ENCODE measurements at places on chromosomes 7 and 10. TPM values are rescaled to one million over a fixed set of nuclear protein-coding genes. Genes with fewer than 3 reads are reported as not detected.

DNA sequence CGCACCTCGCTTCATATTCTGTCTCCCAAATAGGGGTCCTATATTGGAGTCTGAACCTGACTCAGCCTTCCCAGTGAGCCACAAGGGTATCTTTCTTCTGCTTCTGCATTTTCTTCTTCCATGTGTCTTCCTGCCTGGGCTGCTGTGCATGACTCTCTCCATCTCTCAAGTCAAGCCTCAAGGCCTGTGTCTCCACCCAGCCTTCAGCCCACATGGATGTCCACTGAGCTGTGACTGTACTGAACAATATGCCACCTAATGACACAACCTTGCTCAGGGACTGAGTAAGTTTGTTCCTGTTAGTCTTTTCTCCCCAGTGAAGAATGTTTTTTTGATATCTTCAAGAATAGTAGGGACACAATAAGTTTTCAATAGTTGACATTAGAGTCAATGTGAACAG is 162.7 kb upstream of the TBX20 start:
- H3K27ac ChIP-seq = no peak overlapping the region
- H3K4me3 ChIP-seq = no peak overlapping the region
- DNase-seq = no peak
- H3K36me3 ChIP-seq = no peaks in the 10 kb centered on the region

- no peak overlapping the region for H3K4me3 ChIP-seq
- H3K36me3 ChIP-seq = no peaks in the 10 kb centered on the region
- H3K27ac ChIP-seq = no peak overlapping the region
- H3K4me1 ChIP-seq = no peaks in the 10 kb centered on the region
Measured at GRCh38 chr7:117269886-117270285, 53.0 kb downstream of the WNT2 start.

DNA sequence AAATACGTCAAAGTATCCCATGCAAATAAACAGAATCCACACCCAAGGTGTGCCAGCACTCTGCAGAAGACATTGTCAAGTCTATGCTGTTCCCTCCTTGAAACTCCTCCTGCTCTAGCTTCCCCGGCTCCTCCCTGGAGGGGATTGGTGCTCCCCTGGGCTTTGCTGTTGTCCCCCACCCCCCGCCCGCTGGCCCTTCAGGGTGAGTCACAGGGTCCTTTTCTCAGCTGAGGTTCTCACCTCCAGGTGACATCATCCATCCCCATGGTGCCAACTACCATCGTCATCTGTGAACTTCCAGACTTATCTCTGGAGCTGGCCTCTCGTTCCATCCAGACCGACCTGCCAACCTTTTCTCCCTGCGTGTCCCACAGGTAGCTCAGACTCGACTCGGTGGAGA is 77.0 kb downstream of the ITIH5 start:
- no peak for DNase-seq
- H3K36me3 ChIP-seq = no peaks in the 10 kb centered on the region
- no peaks in the 10 kb centered on the region for H3K27me3 ChIP-seq
- H3K27ac ChIP-seq = no peak overlapping the region
- no peak overlapping the region for H3K4me3 ChIP-seq

DNA sequence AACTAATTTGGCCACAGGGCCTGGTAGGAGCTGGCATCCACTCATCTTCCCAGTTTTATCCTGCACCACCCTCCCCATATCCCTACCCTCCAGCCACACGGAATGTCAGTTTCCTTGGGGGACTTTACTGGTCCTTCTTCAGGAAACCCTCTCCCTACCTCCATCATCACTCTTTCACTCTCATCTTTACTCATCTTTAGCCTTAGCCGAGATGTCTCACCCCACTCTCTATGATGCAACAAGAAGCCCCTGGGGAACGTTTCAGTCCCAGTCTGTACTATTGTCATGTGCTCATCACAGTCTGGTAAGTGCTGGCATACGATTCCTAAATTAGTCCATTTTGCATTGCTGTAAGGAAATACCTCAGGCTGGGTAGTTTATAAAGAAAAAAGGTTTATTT is 34.9 kb upstream of the TMEM248 start:
- H3K36me3 ChIP-seq = no peaks in the 10 kb centered on the region
- no peaks in the 10 kb centered on the region for H3K4me1 ChIP-seq
- no peaks in the 10 kb centered on the region for H3K27me3 ChIP-seq
- no peak overlapping the region for H3K4me3 ChIP-seq

The DNAJC12 gene
- 1.6 TPM for total RNA-seq

- peaks cover 8% of the 10 kb centered on the region for H3K4me1 ChIP-seq
- no peak overlapping the region for H3K4me3 ChIP-seq
- H3K27me3 ChIP-seq = peaks cover 14% of the 10 kb centered on the region
- no peaks in the 10 kb centered on the region for H3K36me3 ChIP-seq
- no peak overlapping the region for H3K27ac ChIP-seq
Measured at GRCh38 chr10:23081891-23082290, 13.5 kb upstream of the MSRB2 start.

DNA sequence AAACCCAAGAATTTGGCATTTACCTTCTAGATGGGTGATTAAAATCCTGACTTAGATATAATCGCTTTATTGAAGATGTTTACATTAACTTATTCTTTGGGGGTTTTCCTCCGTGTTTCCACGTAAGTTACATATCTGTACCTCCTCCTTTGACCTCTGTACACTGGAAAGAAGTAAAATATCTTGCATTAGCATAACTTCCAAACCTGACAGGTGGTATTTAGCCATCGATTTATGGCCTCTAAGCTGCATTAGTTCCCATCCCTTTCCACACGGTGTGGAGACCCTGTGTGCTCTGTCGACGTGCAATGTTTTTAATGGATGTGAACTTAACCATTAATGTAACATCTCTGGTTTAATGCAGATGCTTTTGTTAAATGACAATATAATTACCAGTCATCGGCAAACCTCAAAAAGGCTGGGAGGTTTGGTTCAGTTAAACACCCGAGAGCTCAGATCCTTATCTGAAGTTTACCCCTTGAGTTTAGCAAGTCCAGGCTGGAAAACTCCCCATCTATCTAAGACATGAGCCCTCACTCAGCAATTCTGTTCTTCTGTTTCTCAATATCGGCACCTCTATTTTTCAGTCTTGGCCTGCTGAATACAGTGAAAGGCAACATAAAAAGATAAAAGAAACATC is 295.2 kb downstream of the GATA3 start:
- no peak overlapping the region for H3K27ac ChIP-seq
- H3K4me3 ChIP-seq = no peak overlapping the region
- no peaks in the 10 kb centered on the region for H3K36me3 ChIP-seq
- H3K27me3 ChIP-seq = peaks cover 4% of the 10 kb centered on the region
- no peaks in the 10 kb centered on the region for H3K4me1 ChIP-seq
- no peak for DNase-seq

DNA sequence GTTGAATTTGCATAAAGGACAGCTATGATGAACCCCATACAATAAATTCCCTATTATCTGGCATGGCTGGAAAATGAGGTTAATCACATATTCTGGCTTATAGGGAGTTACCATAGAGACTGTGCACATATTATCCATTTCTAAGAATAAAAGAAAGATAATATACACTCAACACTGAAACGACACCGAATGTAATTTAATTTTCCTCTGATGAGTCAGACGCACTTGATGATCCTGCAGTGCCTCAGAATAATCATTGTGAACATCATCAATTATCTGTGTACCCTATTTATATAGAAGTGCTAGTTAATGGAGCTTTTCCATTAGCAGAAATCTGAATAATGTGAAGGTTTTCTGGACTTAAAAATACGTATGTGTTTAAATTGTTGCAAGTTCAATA is 60.2 kb downstream of the SGCE start:
- no peaks in the 10 kb centered on the region for H3K36me3 ChIP-seq
- H3K4me3 ChIP-seq = no peak overlapping the region

GRCh38 chr7:140402178-140402835 is 1.6 kb upstream of the RAB19 start:
- no peak for DNase-seq
- no peaks in the 10 kb centered on the region for H3K36me3 ChIP-seq
- no peak overlapping the region for H3K27ac ChIP-seq
- H3K27me3 ChIP-seq = no peaks in the 10 kb centered on the region

DNA sequence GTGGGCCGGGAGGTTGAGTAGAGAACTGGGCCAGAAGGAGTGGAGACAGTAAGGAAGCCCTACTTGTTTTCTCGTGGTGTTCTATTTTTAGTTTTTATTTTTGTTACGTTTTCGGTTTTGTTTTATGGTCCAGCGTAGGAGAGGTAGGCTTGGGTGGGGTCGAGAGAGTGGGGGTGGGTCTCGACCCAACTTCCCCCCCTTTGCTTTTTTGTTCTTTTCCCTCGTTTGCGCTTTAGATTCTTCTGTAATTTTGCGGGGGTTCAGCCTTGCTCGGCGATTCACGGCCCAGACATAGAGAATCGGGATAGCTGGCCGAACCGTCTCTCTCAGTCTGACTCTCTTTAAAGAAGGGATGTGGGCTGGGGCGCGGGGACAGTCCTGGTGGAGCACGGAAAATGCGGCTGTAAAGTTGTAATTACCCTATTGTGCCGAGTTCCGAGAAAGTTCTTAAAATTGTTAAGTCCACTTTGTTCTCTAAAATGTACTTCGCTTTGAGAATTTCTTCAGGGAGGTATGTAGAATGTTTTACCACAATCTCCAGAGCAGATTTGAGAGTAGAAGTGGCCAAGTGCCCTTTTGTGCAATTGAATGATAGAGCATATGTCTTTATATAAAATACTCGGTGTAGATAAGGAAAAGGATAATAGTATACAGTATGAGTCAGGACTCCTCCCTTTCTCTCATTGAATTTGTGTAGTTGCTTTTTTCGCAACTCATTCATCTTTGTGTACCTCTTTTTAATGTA is 816 bp downstream of the DMTF1 start:
- H3K27me3 ChIP-seq = no peaks in the 10 kb centered on the region
- H3K36me3 ChIP-seq = no peaks in the 10 kb centered on the region
- H3K27ac ChIP-seq = peak overlapping the region; percentile 97
- H3K4me1 ChIP-seq = peaks cover 46% of the 10 kb centered on the region
- H3K4me3 ChIP-seq = peak overlapping the region; percentile 77

GRCh38 chr7:31362401-31362800 is 21.9 kb upstream of the NEUROD6 start:
- no peaks in the 10 kb centered on the region for H3K36me3 ChIP-seq
- no peak overlapping the region for H3K27ac ChIP-seq
- no peaks in the 10 kb centered on the region for H3K4me1 ChIP-seq
- no peak overlapping the region for H3K4me3 ChIP-seq
- no peaks in the 10 kb centered on the region for H3K27me3 ChIP-seq

GRCh38 chr7:151168003-151168786 is 701 bp upstream of the GBX1 start:
- peaks cover 8% of the 10 kb centered on the region for H3K4me1 ChIP-seq
- H3K36me3 ChIP-seq = no peaks in the 10 kb centered on the region
- no peak overlapping the region for H3K27ac ChIP-seq

DNA sequence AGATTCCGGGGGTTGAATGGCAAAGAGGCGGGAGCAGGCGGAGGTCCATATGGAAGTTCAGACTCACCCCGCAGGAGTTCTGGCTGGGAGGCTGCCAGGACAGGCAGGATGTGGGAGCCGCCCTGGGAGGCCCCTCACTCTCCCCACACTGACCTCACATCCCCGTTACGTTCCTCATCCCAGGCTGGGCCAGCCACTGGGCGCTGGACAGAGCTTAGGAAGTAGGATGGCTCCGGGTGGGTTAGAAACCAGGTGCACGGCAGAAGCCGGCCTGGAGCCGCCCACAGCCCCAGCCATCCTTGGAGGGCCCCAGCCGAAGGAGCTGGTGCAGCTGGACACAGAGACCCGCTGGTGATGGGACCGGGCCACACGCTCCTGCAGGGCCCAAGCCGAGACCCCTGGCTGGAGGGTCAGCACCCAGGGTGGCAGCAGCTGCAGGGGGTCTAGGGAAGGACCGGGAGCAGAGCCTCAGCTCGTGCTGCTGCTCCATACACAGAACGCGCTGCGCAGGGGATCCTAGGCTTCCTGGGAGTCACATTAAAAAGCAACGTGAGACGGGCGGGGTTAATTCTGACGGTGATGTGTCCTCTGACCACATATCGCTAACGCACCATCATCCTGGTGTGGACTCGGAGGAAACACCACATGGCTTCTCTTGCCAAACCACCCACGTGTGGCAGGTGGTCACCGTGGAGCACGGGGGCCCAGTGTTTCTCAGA is 98.6 kb upstream of the DIP2C start:
- no peak overlapping the region for H3K27ac ChIP-seq
- no peak overlapping the region for H3K4me3 ChIP-seq
- no peak for DNase-seq
- H3K4me1 ChIP-seq = peaks cover 5% of the 10 kb centered on the region
- no peaks in the 10 kb centered on the region for H3K36me3 ChIP-seq
- H3K27me3 ChIP-seq = peaks cover 11% of the 10 kb centered on the region

The IDI2 gene
- total RNA-seq = not detected

- no peak for DNase-seq
- no peaks in the 10 kb centered on the region for H3K27me3 ChIP-seq
- no peak overlapping the region for H3K4me3 ChIP-seq
- no peak overlapping the region for H3K27ac ChIP-seq
- H3K36me3 ChIP-seq = no peaks in the 10 kb centered on the region
- H3K4me1 ChIP-seq = no peaks in the 10 kb centered on the region
Measured at GRCh38 chr7:66267249-66267648, 62.1 kb downstream of the TPST1 start.

GRCh38 chr7:35716038-35716803 is 21.3 kb upstream of the HERPUD2 start:
- no peaks in the 10 kb centered on the region for H3K36me3 ChIP-seq
- H3K27ac ChIP-seq = peak overlapping the region; percentile 48
- no peak for DNase-seq

DNA sequence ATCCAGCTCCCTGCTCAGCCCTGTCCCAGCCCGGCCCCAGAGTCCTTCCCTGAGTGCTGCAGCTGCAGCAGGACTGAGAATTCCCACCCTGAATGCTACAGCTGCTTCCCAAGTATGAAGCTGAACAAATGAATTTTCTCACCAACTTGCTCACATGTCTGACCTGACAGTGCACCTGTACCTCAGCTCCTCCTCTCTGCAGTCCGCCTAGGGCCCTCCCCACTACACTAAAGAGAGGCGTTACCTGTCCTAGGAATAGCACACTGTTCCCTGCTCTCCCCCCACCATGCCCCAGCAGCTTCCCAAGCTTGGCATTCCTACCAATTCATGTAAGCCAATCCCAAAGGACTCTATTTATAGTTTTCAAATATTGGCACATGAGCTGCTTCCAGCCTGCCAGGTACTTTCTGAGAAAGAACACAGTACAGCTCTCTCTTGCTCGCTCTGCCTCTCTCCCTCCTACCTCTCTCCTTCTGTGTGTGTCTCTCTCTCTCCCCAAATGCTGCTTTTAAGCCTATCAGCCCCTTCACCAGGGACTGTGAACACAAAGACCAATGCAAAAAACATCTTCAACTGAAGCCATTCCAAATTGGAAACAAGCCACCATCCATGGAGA is 400.1 kb downstream of the TNS3 start:
- no peaks in the 10 kb centered on the region for H3K4me1 ChIP-seq
- H3K36me3 ChIP-seq = no peaks in the 10 kb centered on the region
- H3K27ac ChIP-seq = no peak overlapping the region
- H3K27me3 ChIP-seq = no peaks in the 10 kb centered on the region
